ENCODE measurements at places on chromosomes 4 and X. TPM values are rescaled to one million over a fixed set of nuclear protein-coding genes. Genes with fewer than 3 reads are reported as not detected.

DNA sequence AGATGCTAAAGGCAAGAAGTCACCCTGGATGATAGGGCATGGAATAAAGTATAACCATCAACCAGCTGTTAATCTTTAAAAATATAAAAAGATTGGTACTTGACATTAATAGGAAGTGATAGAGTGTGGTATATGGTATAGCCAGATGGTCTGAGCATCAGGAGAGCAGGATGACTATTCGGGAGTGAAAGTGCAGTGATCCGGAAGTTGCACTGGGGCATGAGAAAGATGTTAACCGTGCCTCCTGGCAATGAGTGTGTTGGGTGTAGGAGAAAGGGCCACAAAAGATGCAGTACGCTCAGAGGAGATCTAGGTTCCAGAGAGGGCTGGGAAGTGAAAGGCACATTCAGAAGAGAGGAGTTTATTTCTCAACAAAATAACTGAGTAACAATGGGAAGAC, 65.0 kb downstream of the TSPAN7 start:
- DNase-seq, result no peak

DNA sequence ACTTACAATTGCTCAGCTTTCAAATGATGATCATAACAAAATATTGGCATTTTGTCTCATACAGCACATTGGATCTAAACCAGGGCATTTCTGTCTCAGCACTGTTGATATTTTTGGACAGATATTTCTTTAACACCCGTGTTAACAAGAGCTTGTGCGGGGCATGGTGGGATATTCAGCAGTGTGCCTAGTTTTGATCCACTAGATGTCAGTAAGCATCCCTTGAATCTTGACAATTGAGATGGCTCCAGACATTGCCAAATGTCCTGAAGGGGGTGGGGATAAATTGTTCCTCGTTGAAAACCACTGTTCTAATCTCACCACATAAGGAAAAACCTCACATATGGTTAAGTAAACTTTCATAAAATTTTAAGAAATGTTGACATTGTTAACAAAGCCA, 806.3 kb downstream of the STIM2 start:
- DNase-seq, result no peak

- no peak for DNase-seq
Observed at GRCh38 chr4:25984796-25985195, 70.8 kb downstream of the SMIM20 start.

GRCh38 chrX:19303256-19303880, 40.4 kb upstream of the PDHA1 start:
- no peak for DNase-seq

DNA sequence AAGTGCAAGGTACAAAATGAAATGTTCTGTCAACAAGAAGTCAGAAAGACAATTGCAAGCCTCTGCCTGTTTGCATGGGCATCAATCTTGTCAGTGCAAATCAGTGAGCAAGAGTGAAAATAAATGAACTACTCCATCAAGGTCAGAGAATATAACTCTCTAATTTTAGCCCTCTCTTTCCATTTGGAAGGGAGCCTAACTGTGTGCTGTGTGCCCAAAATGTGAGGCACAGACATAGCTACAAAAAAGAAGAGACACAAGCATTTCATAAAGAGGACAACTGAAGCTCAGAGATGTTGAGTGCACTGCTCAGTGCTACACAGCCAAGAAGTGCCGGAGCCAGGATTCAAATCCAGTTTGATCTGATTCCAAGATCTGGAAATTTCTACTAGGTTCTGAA, 114.3 kb downstream of the SLC2A9 start:
- no peak for DNase-seq

DNA sequence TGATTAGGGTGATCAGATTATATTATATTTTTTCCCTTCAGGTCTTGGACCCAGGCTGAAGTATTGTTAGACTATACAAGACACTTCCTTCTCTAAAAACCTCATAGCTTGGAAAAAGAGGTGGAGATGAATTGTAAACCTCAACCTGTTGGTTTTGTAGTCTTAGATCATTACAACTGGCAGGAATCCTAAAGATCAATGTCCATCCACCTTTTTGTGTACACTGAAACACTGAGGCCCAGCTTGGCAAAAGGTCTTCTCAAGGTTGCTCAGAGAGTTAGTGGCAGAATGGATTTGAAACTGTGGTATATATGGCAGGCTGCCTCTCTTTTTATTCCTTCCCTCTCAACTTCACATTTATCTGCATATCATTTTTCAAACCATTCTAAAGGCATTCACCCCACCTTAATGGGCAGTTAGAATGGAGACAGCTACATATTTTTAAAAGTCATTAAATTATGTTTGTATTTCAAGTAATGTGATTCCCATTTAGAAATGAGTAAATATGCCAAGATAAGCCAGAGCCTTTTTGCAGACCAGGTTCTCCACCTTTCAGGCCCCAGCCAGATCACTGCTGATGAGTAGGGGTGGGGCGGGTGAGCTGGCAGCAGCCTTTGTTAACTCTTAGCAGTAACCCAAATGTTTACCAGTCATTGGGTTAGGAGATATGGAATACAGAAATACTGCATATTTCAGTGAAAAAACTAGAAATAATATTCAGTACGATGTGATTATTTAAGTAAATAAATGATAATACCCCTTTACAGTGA, 243.2 kb upstream of the F9 start:
- peak; percentile 31 for DNase-seq

DNA sequence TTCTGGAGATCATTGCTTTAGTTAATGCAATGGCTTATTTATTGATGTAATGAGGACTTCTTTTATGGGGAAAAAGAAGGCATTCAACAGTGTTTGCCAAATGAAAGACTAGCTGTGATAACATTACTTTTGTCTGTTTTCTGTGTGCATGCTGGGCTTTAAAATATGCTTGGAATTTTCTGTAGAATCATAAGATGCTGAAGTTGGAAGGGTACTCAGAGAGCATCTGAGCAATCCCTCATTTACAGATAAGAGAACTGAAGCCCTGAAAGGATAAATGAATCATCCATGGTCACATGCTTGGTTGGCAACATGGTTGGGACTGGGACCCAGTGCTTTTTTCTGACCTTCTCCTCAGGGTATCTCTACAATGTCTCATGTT, 31.4 kb upstream of the PITX2 start:
- DNase-seq, result no peak

Gene NAP1L3
- total RNA-seq, result 5.2 TPM

- DNase-seq, result no peak
Observed at GRCh38 chrX:19842542-19842941, 44.9 kb downstream of the SH3KBP1 start.

GRCh38 chrX:77070202-77070918, 376.8 kb upstream of the FGF16 start:
- DNase-seq, result no peak

Gene PSAPL1
- total RNA-seq, result not detected

Gene LDOC1
- total RNA-seq, result 32.9 TPM

DNA sequence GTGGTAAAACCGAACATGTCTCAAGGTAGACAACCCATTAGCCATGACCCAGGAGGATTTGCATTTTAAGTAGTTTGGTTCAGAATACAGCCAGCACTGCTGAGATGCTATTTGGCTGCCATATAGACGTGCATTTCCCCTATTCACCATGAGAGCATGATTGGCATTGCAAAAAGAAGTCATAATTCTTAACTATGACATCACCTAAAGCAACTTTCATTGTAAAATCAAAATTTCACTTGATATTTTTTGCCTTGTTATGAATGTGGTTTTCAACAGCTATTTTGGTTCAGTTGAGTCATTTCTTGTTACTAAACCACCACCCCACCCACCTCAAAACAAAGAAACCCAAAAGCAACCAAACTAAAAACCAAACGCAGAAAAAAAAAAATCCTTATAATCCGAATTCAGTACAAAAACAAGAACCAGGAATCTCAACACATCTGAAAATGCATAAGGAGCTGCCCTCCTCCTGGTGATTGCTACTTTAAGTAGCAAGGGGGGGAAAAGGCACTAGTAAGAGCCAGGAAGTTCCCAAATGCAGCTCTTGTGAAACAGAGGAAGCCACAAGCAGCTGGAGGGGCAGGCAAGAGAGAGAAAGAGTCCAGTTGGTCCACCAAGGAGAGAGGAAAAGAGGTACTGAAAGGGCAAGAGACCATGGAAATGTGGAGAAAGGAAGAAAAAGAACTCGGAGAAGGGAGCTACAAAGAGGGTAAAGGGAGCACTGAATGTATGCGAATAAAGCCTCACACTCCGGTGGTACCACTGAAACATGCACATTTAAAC, 3.1 kb downstream of the SLITRK4 start:
- DNase-seq, result no peak

DNA sequence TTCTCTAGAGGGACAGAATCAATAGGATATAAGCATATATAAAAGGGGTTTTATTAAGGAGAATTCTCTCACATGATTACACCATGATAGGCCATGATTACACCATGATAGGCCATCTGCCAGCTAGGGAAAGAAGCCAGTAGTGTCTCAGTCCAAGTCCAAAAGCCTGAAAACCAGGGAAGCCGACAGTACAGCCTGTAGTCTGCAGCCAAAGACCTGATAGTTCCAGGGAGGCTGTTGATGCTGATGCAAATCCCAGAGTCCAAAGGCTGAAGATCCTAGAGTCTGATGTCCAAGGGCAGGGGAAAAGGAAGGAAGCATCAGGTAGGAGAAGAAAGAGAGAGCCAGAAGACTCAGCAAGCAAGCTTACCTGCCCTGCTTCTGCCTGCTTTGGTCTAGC, 411.3 kb upstream of the EMCN start:
- no peak for DNase-seq

Gene SPANXN4
- total RNA-seq, result not detected

DNA sequence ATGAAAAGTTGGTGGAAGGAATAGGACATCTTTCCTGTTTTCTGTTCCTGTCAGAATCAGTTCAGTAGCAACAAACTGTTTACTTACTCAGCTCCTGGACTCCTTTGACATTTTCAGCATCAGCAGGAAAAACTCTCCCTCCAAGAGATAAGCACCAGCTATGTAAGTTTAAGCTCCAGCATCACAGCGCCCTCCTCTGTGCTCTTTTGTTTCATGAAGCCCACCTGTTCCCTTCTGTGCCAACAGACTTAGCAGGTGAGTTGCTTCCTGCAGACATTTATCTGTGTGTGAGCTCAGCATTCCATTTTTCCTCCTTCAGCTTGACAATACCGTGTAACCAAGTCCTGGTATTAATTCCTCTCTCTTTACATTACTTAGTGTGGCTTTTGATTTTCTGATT, 644.1 kb upstream of the AGA start:
- DNase-seq, result no peak
